Hematopoietic multipotent progenitor cell treated with erythropoietin and hydrocortisone succinate and interleukin-3 and kit ligand, for 6 days (in vitro differentiated cells): ENCODE measurements at places on chromosomes 16 and 17.

GRCh38 chr16:80034469-80034826 lies 433.9 kb upstream of the MAF start:
- no peak for DNase-seq

DNA sequence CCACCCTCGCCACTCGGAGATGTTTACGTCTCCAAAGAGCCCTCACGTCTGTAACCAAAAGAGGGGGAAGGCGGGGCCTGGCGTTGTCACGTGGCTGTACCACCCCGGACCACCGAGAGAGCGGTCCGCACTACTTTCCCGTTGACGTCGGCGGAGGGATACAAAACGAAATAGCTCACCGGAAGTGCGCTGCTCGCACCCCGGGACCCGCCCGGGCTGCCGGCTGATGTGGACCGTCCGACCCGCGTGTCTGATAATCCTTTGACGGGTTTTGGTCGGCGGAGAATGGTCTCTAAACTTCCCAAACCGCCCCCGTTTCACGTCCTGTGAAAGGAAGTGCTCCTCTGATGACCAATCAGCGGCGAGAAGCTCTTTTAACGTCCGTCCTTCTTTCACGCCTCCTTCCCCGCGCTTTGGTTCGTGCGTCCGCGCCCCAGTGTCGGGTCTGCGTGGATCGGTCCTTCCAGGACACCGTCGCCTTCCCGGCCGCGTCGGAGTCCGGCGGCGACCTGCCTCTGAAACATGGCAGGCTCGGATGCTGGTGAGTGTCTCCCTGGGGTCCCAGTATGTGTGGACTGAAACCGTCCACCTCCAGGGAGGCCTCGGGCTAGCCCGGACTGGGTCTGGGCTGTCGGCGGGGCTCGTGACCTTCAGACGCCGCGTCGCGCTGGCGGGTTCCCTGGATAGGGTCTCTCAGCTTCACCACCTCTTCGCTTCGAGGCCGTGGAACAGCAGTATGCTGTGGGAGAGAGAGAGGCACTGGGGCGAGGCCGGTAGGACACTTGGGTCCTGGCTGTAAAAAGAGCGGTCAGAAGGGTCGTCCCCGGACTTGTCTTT lies at the start of gene CEP95:
TSS of gene CEP95 (plus strand) at position 402 of the 837 bp plus-strand sequence. CDS start at position 523, 121 bp downstream.
- peak; percentile 98 for DNase-seq

- no peak for DNase-seq
Observed at GRCh38 chr16:76541070-76541469, 263.9 kb downstream of the CNTNAP4 start.

GRCh38 chr16:3091551-3091950 lies 7.5 kb downstream of the ZSCAN10 start:
- no peak for DNase-seq

DNA sequence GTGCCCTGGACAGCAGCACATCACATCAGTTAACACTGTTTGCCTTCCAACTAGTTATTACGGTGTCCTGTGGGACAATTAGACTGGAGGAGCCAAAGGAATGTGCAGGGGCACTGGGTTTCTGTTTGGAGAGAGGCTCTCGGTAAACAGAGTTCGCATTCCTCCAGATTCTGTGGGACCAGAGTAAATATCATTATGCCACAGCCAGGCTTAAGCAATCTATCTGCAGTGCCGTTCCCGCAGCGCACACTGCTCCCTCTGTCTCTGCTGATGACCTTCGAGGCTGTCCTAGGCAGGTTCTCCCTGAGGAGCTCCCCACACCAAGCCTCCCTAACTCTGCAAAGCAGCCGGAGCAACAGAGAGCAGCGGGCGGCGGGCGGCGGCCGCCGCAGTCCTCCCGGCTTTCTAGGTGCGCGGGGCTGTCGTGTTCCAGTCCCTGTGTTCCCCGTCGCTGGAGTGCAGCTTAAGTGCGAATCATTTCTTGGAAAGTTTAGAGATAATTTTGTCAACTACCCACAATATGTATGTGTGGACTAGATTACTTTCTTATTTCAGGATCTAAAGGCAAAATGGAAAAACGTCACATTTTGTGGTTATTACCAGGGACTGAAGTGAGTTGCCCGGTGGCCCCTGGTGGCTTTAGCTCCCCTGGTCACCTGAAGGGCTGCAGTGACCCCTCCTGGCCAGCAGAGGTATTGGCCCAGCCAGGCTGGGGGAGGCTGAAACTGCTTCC lies 43.3 kb downstream of the PGS1 start:
- DNase-seq, result peak; percentile 87

DNA sequence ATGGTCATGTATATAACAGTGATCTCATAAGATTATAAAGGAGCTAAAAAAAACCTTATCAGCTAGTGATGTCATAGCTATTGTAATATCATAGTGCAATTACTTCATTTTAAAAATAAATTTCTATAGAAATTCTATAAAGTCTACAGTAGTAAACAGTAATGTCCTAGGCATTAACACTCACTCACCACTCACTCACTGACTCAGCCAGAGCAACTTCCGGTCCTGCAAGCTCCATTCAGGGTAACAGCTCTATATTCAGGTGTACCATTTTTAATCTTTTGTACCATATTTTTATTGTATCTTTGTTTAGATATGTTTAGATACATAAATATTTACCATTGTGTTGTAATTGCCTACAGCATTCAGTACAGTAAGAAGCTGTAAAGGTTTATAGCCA lies 524.4 kb upstream of the CDH5 start:
- DNase-seq, result no peak

DNA sequence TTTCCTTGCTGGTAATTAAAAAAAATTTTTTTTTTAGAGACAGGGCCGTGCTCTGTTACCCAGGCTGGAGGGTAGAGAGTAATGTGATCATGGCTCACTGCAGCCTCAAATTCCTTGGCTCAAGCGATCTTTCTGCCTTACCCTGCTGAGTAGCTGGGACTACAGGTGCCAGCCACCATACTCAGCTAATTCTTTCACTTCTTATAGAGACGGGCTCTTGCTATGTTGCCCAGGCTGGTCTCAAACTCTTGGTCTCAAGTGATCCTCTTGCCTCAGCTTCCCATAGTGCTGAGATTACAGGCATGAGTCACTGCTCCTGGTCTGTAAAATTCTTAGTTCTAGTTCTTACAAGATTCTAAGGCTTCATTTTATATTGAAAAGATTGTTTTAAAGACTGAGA lies 11.1 kb downstream of the SMIM36 start:
- no peak for DNase-seq

GRCh38 chr17:17888821-17889220 lies 52.0 kb upstream of the SREBF1 start:
- peak; percentile 24 for DNase-seq

GRCh38 chr16:17339764-17340541 lies 130.8 kb downstream of the XYLT1 start:
- DNase-seq, result no peak

DNA sequence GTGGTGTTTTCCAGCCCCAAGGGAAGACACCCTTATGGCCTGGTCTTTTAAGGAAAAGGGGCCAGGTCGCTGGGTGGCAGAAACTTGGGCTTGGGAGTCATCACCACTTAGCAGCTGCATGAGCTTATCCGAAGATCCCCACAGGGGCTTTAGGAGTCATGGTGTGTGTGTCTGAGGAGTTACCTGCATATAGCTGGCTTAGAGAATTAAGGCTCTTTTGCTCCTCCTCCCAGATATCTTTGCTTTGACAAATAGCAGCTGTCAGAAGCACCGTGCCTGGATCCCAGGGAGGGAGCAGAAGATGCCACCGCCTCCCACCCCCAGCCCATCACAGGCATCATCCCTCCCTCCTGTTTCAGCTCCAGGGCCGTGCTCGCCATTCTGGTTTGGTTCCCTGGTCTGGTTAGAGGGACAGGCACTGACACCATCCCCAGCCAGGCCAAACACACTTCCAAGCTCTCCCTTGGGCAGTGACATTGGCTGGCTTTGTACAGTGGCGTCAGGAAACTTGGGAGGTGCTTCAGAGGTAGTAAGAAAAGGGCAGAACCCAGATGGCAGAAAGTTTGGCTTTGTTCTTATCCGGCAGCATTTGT lies 17.4 kb downstream of the LDHD start:
- no peak for DNase-seq

GRCh38 chr17:18968945-18969887 lies 17.3 kb downstream of the SLC5A10 start:
- DNase-seq, result peak; percentile 73

DNA sequence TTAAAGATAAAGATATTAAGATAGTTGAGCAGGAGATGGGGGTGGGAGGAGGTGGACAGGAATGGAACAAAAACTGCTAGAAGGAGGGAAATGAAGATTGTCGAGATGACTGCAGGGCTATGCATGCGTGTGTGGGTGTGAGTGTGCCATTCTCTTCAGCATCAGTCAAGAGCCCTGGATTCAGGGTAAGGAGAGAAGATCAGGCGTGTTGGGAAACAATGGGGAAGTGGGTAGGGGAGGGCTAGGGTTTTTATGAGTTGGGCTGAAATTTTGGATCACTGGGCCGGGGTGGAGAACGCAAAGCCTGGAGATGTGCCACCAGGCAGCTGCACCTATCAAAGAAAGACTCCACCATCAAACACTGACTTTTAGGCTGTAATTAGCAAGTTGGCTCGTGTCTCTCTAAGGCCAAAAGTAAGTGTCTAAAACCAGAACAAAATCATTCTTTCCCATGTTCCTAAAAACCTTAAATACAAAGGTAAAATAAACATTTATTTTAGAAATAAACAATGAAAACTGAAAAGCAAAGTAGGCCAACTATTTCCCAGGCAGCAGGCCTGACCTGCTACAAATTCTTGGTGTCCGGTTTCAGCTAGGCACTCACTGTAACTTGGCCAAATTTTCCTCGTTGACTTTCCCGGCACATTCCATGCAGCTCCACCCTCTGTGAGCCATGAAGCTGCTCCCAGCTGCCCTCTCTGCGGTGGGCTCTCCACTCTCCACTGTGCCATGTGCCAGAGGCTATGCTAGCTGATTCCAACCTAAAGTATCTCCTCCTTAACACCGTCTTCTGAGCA lies 4.2 kb downstream of the CDRT4 start:
- no peak for DNase-seq

GRCh38 chr17:77126519-77126918 lies 14.2 kb upstream of the SEC14L1 start:
- no peak for DNase-seq

DNA sequence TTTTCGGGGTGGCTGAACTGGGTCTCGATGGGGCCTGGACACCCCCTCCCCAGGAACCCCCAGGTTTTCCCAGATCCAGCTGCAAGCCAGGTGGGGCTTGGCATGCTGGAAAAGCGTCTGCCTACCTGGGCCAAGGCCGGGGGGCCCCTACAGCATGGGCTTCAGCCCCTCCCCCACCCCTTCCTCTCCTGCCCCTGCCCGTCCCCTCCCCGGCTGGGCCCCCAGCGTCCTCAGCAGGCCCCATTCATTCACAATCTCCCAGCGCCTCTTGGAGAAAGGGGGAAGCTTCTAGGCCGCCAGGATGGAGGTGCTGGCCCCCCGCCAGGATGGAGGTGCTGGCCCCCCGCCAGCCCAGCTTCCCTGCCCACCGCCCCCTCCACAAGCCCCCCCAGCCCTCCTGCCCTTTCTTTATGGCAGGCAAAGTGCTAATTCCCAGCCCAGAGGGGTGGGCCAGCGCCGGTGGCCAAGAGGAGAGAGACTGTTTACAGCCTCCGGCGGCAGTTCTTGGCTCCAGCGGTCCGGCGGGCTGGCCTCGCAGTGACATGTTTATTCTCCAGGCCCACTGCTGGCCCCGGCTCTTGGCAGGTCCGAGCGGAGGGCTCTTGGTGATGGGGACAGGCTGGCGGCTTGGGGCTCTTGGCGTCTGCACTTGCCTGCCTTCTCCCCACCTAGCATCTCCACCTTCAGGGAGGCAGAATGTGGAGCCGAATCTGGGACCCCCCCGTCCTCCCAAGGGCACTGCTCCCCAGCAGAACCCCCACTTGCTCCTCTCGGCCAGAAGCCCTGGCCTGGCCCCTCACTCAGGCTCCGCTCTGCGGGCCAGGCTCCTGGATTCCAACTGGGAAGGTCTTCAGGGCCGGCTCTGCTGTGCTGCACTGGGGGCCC lies 94.4 kb upstream of the CIBAR2 start:
- no peak for DNase-seq

DNA sequence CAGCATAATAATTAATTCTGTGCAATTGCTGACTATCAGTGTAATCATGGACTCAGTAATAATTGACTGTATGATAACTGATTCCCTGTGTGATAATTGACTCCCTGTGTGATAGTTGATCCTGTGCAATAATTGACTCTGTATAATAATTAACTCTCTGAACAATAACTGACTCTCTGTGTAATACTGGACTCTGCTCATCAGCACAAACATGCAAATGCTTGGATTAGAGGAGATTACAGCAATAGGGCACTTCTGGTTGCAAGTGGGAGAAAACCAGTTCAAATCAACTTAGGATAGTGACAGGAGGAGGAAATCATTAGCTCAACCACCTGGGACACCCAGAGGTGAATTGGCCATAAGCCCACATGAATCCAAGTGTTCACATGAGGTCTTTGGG lies 582.1 kb downstream of the RBFOX1 start:
- no peak for DNase-seq

DNA sequence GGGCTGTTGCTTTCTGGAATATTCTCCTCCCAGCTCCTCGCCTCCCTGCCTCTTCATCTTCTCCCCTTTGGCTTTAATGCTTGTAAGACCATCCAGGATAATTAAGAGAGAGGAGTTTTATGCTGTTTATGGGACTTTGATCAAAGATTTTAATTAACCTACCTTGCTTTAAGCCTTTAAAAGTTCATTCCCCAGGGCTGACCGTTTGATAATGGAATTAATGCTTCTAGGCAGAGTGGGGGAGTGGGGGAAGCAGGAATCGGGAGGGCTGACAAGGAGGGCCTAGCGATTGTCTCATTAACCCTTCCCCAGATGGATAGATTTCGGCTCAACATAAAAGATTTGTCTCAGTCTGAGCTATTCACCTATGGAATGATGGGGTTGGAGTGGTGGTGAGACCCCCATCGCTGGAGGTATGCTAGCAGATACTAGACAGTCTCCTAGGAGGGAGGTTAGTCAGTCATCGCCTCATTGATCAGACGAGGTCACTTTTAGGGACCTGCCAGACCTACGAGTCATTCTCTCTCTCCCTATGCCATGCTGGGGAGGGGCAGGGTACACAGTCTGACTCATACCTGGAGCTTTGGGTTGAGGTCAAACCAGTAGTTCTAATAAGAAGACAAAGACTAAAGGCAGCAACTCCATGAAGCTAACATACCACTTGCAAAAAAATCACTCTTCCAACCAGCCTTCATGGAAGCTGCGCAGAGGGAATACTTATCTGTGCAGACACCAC lies 236.6 kb upstream of the NLRP1 start:
- no peak for DNase-seq

GRCh38 chr16:63287401-63287800 lies 1251.2 kb upstream of the CDH8 start:
- DNase-seq, result no peak

- peak; percentile 30 for DNase-seq
Observed at GRCh38 chr16:58022601-58023371, 2.8 kb upstream of the MMP15 start.

DNA sequence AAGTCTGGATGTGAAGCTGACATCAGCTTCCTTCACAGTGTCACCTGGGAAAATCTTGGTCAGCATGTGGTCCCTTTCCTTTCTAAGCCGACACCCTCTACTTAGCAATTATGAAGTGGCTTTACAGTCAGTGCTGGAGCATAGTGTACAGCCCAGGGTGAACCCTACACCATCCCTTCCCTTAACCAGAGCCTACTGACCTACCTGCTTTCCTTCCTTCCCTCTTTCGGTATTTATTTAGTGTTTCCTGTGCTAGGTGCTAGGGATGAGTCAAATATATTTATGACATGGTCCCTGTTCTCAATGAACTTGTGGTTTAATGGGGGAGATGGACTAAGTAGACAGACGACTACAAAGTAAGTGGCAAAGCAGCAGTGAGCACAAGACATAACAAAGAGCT lies 77.5 kb downstream of the CDK5R1 start:
- DNase-seq, result no peak

GRCh38 chr17:75152922-75153779 lies 1.2 kb downstream of the JPT1 start:
- DNase-seq, result peak; percentile 69
